ENCODE measurements at places on chromosomes 13 and 19.

DNA sequence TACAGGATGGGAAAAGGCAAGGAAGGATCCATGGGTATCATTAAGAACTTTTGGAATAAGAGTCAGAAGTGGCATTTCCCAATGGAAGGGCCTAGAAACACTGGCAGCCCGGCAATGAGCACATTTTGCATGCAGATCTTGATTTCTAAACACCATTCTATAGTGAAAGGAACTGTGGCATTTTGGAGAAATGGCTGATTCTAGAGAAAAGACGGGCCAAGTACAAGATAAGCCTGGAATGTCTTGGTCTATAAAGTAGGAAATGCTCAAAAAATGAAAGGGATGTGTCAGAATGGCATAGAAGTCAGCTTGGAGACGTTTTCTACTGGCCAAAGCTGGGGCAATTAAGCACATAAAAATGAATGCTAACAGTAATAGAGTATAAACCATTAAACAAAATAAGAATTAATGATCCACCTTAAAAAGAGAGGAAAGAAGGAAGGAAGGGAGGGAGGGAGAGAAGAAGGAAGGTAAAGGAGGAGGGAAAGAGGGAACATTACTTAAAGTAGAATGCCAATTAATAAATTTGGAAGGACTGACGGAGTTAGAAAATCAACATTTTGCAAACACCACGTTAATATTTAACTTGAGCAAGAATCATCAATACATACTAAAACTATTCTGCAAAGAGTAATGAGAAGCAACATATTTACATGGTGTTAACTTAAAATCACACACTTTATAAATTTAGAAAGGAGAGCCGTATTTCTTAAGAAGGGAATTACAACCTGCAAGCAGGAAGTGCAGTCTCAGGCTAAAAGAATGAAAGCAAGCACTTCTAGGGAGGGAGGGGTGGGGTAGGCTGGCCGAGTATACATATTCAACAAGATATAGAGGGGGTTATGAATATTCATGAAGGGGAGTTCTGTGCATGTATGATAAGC, 78.9 kb downstream of the ANKRD10 start:
- DNase-seq = no peak

- DNase-seq = no peak
These were observed 246.9 kb downstream of the LIG4 start for GRCh38 chr13:107968470-107968869.

GRCh38 chr13:71786875-71787274, 80.1 kb downstream of the DACH1 start:
- no peak for DNase-seq

- no peak for DNase-seq
These were observed 91.9 kb upstream of the TEX29 start for GRCh38 chr13:111228262-111229144.

GRCh38 chr19:21750586-21751128, 16.7 kb downstream of the ZNF100 start:
- DNase-seq = no peak

DNA sequence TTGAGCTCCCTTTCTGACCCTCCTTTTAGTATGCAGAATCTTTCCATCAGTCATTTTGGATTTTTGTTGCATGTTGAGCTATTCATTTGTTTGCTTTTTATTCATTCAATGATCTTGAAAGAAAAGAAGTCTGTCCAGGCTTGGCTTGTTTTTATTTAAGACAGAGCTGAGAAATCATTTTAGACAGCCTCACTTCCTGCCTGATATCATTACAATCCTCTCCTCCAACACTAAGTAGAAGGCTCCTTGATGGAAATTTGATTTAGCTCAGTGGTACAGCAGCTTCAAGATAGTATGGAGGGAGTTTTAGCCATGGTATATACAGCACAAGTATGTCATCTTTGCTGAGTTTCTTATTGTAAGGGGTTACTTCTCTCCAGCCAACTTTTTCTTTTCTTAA, 28.4 kb downstream of the MBNL2 start:
- DNase-seq = no peak

DNA sequence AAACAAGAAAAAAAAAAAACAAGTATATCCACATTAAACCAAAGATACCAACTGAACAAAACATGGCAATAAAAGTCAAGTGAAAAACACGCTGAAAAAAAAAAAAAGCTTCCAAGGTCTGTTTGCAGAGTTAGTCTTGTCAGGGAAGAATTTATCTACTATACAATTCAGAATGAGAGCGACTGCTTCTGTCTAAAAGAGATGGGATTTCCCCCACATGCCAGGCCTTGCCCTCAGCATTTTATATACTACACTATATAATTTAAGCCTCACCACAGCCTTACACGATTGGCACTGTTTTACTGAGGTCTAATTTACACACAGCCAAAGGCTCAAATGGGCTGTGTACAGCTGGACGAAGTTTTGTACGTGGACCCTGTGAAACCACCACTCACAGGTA, 67.3 kb downstream of the FOXO1 start:
- DNase-seq = no peak

DNA sequence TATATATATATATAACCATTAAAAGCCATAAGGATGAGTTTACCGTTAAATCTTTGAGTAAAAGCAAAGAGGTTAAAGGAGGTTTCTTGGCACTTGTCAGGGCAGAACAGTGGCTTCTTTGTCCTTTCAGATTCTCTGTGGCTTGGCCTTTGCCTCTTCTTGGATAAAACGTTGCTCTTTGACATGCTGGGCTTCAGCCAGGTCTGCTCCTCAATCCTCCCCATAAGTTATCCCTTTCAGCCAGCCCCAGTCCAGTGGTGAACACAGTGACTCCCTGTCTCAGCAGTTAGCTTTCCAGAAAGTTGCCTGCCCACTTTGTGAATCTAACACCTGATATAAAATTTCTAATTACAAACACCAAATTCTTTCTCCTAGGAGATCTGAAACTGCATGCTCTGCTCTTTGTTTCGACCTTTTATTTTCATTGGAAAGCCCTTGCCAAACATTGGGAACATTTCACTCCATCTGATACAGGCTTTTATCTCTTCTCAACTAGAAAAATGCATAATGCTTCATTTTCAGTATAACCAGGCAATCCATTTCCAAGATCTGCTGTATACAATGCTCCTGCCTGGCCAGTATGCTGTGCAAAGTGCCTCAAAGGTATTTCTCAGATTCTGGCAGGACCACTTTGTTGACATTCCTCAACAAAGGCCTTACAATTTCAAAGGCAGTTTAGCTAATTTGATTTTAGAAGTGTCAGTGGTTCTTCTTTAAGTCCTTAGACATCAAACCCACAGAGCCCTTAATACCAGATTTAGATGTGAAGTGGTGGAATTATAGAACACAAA, 16.2 kb upstream of the MED4 start:
- DNase-seq = no peak

GRCh38 chr19:51139299-51140014, 2.6 kb upstream of the SIGLEC7 start:
- DNase-seq = no peak

- DNase-seq = no peak
These were observed 62.2 kb downstream of the ERCC5 start for GRCh38 chr13:102907886-102908515.

GRCh38 chr13:110121422-110122083, 185.4 kb downstream of the COL4A1 start:
- no peak for DNase-seq
